Neural crest cell (in vitro differentiated cells): ENCODE measurements at places on chromosomes 1 and 21. TPM values are rescaled to one million over a fixed set of nuclear protein-coding genes. Genes with fewer than 3 reads are reported as not detected.

GRCh38 chr1:225941187-225941941, at the start of gene LEFTY2:
Gene LEFTY2 (minus strand): TSS chr1:225941220. CDS start chr1:225941140, 80 bp downstream.
- H3K36me3 ChIP-seq = no peaks in the 10 kb centered on the region
- no peak for DNase-seq
- peaks cover 37% of the 10 kb centered on the region for H3K4me1 ChIP-seq
- H3K27ac ChIP-seq = no peak within 1 kb of the TSS
- H3K27me3 ChIP-seq = no peaks in the 10 kb centered on the region

GRCh38 chr1:64923294-64923718, 43.0 kb downstream of the JAK1 start:
- no peak overlapping the region for H3K4me3 ChIP-seq
- H3K36me3 ChIP-seq = no peaks in the 10 kb centered on the region
- H3K27me3 ChIP-seq = no peaks in the 10 kb centered on the region
- H3K4me1 ChIP-seq = peaks cover 16% of the 10 kb centered on the region
- H3K27ac ChIP-seq = no peak overlapping the region

GRCh38 chr1:171563675-171564074, 58.4 kb upstream of the MYOCOS start:
- no peak overlapping the region for H3K4me3 ChIP-seq
- DNase-seq = no peak
- no peaks in the 10 kb centered on the region for H3K4me1 ChIP-seq
- no peak overlapping the region for H3K27ac ChIP-seq

- no peak for DNase-seq
- H3K36me3 ChIP-seq = peaks cover 3% of the 10 kb centered on the region
- H3K27ac ChIP-seq = no peak overlapping the region
- no peaks in the 10 kb centered on the region for H3K27me3 ChIP-seq
These were observed 15.2 kb downstream of the SERBP1 start for GRCh38 chr1:67415041-67415440.

DNA sequence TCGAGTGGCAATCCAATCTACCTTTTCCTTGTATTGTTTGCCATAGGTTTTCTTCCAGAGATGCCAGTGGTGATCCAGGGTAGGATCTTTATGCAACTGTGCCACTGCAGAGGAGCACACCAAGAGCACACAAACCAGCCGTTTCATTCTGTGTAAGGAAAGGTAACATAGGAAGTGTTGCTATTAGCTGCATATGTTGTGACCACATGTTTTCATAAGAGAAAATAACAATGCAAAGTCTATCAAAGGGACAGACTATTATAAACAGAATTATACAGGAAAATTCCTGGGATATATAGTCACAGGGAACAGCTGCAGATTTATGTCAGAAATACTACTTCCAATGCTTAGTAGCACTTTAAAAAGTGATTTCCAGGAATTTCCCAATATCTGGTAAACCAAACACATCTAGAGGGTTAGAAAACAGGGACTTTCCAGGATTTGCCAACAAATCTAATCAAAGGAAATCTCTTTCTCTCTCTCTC, 919 bp downstream of the CTSS start:
- no peaks in the 10 kb centered on the region for H3K27me3 ChIP-seq
- H3K4me3 ChIP-seq = no peak overlapping the region
- H3K36me3 ChIP-seq = peaks cover 2% of the 10 kb centered on the region
- no peak overlapping the region for H3K27ac ChIP-seq

DNA sequence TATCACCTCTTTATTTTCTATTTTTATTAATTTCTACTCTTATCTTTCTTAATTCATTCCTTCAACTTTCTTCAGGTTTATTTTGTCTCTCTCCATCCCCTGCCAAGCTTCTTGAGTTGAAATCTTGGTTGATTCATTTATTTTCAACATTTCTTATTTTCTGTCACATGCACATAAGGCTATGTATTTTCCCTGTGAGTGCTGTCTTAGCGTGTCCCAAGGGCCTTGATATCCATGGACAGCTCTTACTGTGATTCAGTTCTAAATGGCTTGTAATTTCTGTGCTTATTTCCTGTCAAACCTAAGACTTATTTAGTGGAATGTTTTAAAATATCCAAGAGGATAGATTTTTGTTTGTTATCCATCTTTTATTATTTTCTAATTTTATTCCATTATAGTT, 36.8 kb upstream of the SCAF4 start:
- H3K4me3 ChIP-seq = no peak overlapping the region
- no peaks in the 10 kb centered on the region for H3K27me3 ChIP-seq
- H3K4me1 ChIP-seq = no peaks in the 10 kb centered on the region
- no peak for DNase-seq
- H3K36me3 ChIP-seq = peaks cover 6% of the 10 kb centered on the region

DNA sequence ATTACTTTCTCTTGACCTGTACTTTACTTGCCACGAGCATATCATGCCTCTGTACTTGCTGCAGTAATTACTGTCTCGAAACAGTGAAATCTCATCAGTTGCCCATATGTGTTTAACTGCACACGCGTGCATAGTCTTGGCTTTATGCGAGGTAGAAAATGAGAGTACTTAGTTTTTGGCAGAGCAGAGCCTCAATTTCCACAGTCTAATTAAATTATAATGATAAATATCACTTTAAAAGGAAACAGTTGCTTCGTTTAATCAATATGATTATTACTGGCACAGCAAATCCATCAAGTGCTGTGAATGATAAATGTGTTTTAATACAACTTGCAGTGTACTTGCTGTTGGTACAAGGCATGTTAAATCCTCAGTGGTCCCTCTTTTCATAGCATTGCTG, 47.6 kb downstream of the ADARB1 start:
- H3K4me3 ChIP-seq = no peak overlapping the region
- no peak overlapping the region for H3K27ac ChIP-seq
- no peak for DNase-seq
- H3K36me3 ChIP-seq = no peaks in the 10 kb centered on the region
- H3K4me1 ChIP-seq = peaks cover 12% of the 10 kb centered on the region

- no peak overlapping the region for H3K4me3 ChIP-seq
- no peak for DNase-seq
- peaks cover 18% of the 10 kb centered on the region for H3K4me1 ChIP-seq
- no peaks in the 10 kb centered on the region for H3K27me3 ChIP-seq
- H3K27ac ChIP-seq = no peak overlapping the region
These were observed 13.4 kb downstream of the SPOCD1 start for GRCh38 chr1:31802190-31803150.

GRCh38 chr1:7811476-7811875, 27.4 kb downstream of the PER3 start:
- no peak overlapping the region for H3K27ac ChIP-seq
- no peaks in the 10 kb centered on the region for H3K27me3 ChIP-seq
- no peak for DNase-seq
- no peak overlapping the region for H3K4me3 ChIP-seq
- peaks cover 20% of the 10 kb centered on the region for H3K36me3 ChIP-seq

DNA sequence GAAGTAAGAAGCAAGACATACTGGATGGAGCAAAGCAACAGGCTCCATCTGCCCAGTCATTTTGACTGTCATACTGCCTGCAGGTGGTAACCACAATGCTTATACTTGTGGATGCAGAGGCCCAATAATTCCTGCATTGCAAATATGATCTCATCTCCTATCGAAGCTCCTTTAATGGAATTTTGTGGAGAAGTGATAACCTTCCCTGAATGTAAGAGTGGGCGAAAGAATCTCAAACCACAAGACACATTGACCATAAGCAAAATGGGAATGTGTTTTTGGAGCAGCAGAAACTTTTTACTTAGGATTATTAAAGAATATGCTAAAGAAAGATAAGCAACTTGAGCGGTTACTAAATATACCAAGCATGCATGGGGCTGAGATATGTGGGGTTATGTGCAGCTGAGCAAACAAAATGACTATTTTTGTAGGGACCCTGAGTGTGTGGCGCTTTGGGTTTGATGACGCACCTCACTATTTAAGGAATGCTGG, 77.4 kb upstream of the BACH1 start:
- H3K27me3 ChIP-seq = no peaks in the 10 kb centered on the region
- no peak overlapping the region for H3K4me3 ChIP-seq
- no peak overlapping the region for H3K27ac ChIP-seq
- H3K36me3 ChIP-seq = no peaks in the 10 kb centered on the region

- no peak overlapping the region for H3K27ac ChIP-seq
- no peaks in the 10 kb centered on the region for H3K27me3 ChIP-seq
- peaks cover 18% of the 10 kb centered on the region for H3K36me3 ChIP-seq
- no peak for DNase-seq
These were observed 39.0 kb downstream of the ZZZ3 start for GRCh38 chr1:77643456-77643855.

GRCh38 chr21:27582948-27583430, 616.1 kb upstream of the ADAMTS5 start:
- no peaks in the 10 kb centered on the region for H3K36me3 ChIP-seq
- no peak overlapping the region for H3K4me3 ChIP-seq
- H3K27ac ChIP-seq = no peak overlapping the region
- no peaks in the 10 kb centered on the region for H3K27me3 ChIP-seq
- DNase-seq = no peak

DNA sequence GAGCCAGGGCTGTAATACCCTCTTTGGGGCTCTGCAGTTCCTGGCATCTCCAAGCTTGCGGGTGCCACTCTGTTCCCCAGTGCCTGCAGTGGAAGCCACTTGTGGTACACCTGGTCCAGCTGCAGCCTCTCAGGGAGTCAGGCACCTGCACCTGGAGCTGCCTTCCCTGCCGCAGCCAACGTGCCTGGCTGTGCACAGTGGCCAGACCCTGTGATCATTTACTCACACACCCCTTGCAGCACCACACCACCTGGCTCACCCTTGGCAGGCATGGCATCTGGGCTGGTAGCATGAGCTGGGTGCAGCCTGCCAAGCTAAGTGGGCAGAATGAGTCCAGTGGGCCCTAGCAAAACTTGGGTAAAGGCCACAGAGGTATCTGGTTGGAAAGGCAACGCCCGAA, 51.1 kb upstream of the NTPCR start:
- no peaks in the 10 kb centered on the region for H3K4me1 ChIP-seq
- H3K27me3 ChIP-seq = no peaks in the 10 kb centered on the region
- no peak overlapping the region for H3K4me3 ChIP-seq
- H3K36me3 ChIP-seq = no peaks in the 10 kb centered on the region
- no peak for DNase-seq

Gene RIPK4
- total RNA-seq = not detected in 2 replicates

Gene TCEA3
- total RNA-seq = 1.2 and 1.5 TPM in 2 replicates

Gene SLC16A4
- total RNA-seq = 0.96 and 1.8 TPM in 2 replicates

Gene ESRRG
- total RNA-seq = 1.5 TPM in 2 replicates
